ENCODE measurements at places on chromosomes 5 and 9.

DNA sequence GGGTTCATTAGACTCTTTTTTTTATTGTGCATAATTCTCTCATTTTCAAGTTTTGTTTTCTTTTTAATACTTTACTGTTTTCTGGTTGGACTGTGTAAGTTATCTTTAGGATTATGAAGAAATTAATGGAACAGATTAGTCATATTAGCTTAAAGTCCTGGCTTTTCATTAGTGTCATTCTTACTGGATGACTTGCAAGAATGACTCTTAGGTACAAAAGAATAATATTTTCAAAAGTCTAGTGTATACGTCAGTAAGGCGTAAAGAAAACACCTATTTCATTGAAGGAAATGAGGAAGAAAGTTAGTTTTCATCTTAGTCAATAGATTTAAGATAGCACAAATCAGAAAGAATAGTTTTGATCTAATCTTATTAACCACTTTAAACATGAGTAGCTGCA, 20.4 kb downstream of the UHRF2 start:
- no peak for DNase-seq

DNA sequence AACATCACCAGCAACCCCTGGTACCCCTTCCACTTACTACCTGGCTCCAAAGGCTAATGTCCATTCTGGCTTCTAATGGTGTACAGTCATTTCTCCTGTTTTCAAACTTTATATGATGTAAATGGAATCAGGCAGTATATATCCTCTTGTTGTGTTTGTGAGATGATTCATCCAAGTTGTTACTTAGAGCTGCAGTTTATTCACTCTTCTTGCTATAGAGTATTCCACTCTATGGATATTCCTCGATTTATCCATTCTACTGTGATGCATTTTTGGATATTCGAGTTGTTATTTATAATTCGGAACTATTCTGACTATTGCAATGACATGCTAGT, 32.4 kb downstream of the IRF1 start:
- no peak for DNase-seq

DNA sequence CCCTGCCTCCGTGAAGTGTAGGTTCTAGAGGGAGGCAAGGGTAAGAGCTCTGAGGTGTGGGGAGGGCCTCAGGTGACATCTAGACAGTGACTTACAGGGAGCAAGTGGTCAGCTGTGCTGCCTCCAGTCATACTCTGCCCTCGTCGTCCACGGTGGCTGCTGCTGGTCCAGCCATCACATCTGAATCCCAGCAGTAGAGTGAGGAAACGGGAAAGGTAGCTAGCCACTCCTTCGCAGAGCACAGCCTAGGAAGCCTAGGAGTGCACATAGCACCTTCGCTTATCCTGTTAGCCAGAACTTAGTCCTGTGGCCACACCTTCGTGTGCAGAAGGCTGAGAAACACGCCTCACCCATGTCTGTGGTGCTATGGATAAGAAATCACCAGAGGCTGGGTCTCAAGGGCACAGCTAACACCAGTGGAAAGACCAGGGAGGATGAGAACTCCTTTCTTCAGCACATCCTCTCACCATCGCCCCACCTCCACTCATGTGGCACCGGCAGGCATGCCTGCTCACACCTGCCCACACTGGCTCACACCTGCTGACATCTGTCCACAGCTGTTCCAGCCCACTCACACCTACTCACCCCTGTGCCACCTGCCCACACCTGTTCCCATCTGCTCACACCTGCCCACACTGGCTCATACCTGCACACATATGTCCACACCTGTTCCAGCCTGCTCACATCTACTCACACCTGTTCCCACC, 44.5 kb upstream of the SLC6A19 start:
- DNase-seq = no peak

DNA sequence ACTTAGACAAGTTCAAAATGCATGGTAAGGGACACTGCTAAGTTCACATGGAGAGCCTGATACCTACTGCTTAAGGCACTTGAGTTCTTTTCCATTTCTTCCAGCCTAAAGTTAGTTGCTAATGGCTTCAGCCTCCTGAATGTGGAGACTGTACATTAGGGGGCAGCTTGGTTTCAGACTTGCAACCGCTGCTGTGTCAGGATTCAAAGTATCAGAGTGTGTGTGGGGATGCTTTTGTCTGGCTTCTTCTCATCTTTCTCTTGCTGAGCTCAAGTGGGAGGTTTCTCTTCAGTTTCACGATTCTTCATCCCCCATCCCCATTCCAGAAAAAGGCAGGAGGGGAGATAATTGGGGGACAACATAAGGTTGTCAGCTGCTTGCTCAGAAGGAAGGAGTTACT, 49.4 kb downstream of the ATP10B start:
- no peak for DNase-seq

DNA sequence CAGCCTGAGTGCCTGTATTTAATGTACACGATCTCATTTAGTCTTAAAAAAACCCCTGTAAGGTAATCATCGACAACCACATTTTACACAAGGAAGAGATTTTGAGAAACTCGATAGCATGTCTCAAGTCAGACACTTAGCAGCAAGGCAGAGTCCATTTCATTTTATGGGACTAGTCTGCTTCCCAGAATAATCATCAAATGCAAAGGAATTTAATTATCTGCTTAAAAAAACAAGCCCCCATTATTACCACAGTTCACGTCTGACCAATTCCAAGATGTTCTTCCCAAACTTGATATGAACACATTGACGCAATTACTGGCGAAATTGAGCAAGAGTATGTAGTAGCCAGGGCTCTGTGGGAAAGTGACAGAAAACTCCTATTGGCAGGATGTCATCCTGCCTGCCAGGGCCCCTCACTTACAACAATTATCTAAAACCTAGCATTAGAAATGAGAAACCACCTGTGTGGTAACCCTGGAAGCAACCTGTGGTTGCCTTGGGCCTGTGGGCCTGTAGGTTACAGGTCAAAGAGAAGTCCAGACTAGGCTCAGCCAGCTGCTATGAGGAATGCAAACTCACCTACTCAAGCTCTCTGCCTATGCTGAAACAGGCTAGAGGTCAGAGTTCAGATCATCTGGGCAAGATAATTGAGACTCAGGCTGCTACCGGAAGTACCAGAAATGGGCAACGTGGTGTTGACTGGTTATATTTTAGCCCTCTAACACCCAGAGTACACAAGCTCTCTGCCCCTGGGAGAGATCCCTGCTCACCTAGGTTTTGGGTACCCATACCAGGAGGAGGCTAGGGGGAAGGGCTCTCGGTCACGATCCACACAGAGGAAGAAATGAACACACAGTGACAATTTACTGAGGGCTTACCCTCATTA, 1.6 kb downstream of the B4GALT1 start:
- DNase-seq = no peak

- no peak for DNase-seq
Measured at GRCh38 chr5:175609526-175609925, 48.3 kb upstream of the HRH2 start.

All from T follicular helper cell (primary cell).